ENCODE measurements at places on chromosomes 7 and 10.
A peak's percentile ranks its signal among the peaks of the same experiment; 100 is the strongest.

- H3K4me3 ChIP-seq = no peak overlapping the region
- DNase-seq = no peak
- H3K27ac ChIP-seq = no peak overlapping the region
- H3K27me3 ChIP-seq = peaks cover 4% of the 10 kb centered on the region
Measured at GRCh38 chr10:97805096-97805884, 33.5 kb upstream of the SFRP5 start.

DNA sequence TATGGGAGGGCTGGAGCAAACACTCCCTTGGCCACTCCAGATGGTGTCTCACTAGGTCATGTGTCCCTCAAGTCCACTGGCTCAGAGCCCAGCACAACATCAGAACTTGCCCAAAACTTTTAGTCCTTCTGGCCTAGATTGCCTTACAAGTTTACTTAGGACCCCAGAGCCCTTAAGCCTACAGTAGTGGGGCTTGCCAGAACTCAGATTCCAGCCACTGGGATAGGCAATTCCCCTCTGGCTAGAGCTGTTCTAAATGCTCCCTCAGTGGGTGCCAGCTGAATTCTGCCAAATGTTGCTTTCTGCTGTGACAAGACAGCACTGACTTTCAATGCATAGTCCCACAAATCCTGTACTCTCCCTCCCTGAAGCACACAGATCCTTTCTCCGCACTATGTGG is 331.1 kb downstream of the HTR7 start:
- no peak for DNase-seq
- no peaks in the 10 kb centered on the region for H3K36me3 ChIP-seq
- no peak overlapping the region for H3K27ac ChIP-seq
- H3K4me3 ChIP-seq = no peak overlapping the region

- no peak within 1 kb of the TSS for H3K27ac ChIP-seq
- H3K36me3 ChIP-seq = no peaks in the 10 kb centered on the region
- peaks cover 6% of the 10 kb centered on the region for H3K27me3 ChIP-seq
- no peak within 1 kb of the TSS for H3K4me3 ChIP-seq
- no peaks in the 10 kb centered on the region for H3K4me1 ChIP-seq
Measured at GRCh38 chr7:135728136-135728669, at the start of gene SLC13A4. TSS of gene SLC13A4 (minus strand) at chr7:135728186. CDS start at chr7:135727496, 690 bp downstream.

DNA sequence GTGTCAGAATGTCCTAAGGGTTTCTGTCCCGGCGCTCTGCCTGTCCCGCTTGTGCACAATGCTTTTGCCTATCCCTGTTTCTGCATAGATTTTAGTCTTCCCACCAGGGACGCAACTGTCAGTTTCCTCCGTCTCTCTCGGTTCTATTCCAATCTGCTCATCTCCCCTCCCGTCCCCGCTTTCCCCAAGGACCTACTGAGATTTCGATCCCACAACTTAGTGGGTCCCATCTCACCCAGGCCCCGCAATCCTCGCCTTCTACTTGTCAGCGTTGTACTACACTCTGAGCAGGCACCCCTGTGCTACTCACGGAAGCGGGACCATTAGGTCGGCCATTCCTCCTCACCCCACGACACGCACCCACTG is 519 bp upstream of the ZNF655 start:
- DNase-seq = no peak
- peak overlapping the region; percentile 99 for H3K27ac ChIP-seq
- H3K36me3 ChIP-seq = peaks cover 66% of the 10 kb centered on the region
- peaks cover 54% of the 10 kb centered on the region for H3K4me1 ChIP-seq
- no peaks in the 10 kb centered on the region for H3K27me3 ChIP-seq

DNA sequence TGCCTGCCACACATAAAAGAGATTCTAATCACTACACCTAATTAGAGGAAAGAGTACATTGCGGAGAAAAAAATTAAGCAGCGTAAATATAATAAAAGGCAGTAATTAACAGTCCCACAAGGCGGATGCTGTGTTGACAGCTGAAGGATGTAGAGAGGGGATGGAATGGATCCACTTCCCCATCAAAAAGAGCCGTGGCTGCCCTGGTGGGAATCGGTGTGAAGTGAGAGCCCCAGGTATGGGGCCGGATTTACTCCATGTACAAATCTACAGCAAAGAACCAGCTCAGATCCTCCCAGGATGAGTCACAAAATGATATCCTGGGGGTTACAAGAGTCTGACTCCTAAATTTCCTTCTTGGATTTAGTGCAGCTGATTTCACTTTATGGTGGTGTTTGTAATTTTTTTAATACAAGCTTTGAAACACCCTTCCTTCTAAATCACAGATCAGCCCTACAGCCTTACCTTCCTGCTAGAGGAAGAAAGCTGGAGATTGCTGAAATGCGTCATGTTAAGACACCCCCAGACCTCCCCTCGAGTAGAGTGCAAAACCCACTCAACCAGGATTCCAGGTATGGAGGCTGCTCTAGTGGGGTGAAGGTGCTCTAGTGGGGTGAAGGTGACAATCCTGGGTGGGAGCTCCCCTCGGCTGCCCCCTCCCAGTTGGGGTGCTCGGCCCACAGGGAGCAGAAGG is 398.4 kb downstream of the PLXNA4 start:
- no peaks in the 10 kb centered on the region for H3K36me3 ChIP-seq
- no peaks in the 10 kb centered on the region for H3K4me1 ChIP-seq
- H3K4me3 ChIP-seq = no peak overlapping the region
- no peak overlapping the region for H3K27ac ChIP-seq

GRCh38 chr10:58588673-58589265 is 76.1 kb downstream of the BICC1 start:
- no peak for DNase-seq
- no peak overlapping the region for H3K27ac ChIP-seq
- H3K4me3 ChIP-seq = no peak overlapping the region

- no peak for DNase-seq
- no peaks in the 10 kb centered on the region for H3K4me1 ChIP-seq
- H3K4me3 ChIP-seq = no peak overlapping the region
- H3K27me3 ChIP-seq = peaks cover 4% of the 10 kb centered on the region
Measured at GRCh38 chr7:155565596-155565995, 19.2 kb upstream of the CNPY1 start.

DNA sequence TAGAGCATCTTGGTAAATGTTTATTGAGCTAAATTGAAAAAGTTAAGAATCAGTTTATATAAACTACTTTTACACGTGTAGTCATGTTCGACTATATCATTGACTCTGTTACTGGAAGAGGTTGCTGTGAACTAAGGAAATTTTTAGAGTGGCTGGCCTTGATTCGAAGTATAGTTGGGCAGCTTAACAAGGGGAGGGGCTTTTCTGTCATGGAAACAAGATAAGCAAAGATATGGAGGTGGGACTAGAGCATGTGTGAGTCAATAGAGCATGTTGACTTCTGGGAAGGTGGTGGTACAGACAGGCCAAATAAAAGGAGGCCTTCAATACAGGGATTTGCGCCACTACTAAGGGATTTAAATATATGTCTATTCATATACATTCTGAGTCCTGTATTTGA is 7.6 kb downstream of the ATP5F1C start:
- H3K27me3 ChIP-seq = no peaks in the 10 kb centered on the region
- H3K27ac ChIP-seq = no peak overlapping the region
- DNase-seq = no peak
- no peak overlapping the region for H3K4me3 ChIP-seq

DNA sequence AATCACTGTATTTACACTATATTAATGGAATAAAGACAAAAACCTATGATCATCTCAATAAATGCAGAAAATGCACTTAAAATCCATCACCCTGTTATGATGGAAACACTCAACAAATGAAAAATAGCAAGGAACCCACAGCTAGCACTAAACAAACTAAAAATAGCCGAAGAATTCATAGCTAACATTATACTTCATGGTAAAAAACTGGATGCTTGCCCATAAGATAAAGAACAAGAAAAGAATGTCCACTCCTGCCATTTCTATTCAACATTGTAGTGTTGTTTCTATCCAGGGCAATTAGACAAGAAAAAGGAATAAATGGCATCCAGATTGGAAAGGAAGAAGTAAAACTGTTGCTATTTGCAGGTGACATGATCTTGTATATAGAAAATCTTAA is 142.1 kb downstream of the STK31 start:
- no peak overlapping the region for H3K27ac ChIP-seq
- no peaks in the 10 kb centered on the region for H3K36me3 ChIP-seq
- H3K27me3 ChIP-seq = peaks cover 1% of the 10 kb centered on the region
- H3K4me1 ChIP-seq = no peaks in the 10 kb centered on the region

- H3K4me1 ChIP-seq = peaks cover 45% of the 10 kb centered on the region
- H3K36me3 ChIP-seq = no peaks in the 10 kb centered on the region
- no peaks in the 10 kb centered on the region for H3K27me3 ChIP-seq
Measured at GRCh38 chr7:148919859-148920258, 35.8 kb upstream of the EZH2 start.

DNA sequence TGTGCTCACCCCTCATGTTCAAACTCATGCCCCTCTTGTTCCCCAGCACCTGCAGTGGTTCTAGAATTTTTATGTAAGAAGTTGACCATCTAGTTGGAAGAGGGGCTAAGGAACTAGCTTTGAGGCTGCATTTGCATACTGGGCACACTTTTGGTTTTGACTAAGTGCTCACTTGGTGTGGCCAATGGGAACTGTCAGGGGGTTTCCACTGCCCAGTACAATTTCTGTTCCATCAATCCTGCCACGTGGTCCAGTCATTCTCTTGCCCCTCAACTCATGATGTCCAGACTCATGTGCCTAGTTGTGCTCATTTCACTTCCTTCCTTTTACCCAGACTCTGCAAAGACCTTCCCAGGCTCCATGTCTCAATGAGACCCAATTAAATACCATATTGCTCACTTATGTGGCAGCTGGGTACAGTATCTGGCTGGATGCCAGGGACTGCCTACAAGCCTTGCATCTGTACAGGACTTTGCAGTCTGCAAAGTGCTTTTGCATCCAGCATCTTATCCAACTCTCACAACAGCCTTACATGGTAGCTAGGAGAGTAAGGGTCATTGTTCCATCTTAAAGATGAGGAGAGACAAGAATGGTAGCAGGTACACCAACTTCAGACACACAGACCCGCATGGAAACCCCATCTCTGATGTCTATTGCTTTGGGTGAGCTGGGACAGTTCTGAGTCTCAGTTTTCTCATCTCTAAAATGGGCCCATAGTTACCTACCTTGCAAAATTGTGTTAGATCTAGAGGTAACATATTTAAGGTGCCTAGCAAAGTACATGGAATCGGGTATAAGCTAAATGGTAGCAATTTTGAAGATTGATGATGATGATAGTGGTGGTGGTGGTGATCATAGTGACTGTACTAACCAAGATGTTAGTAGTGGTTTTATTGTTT is 30.1 kb upstream of the KCNMA1 start:
- no peaks in the 10 kb centered on the region for H3K4me1 ChIP-seq
- no peak overlapping the region for H3K27ac ChIP-seq
- no peak overlapping the region for H3K4me3 ChIP-seq
- no peak for DNase-seq

- H3K27ac ChIP-seq = no peak overlapping the region
- H3K36me3 ChIP-seq = no peaks in the 10 kb centered on the region
- H3K4me1 ChIP-seq = peaks cover 9% of the 10 kb centered on the region
- H3K27me3 ChIP-seq = peaks cover 20% of the 10 kb centered on the region
Measured at GRCh38 chr10:1295756-1296480, 239.7 kb downstream of the WDR37 start.

- DNase-seq = no peak
- no peaks in the 10 kb centered on the region for H3K4me1 ChIP-seq
- no peaks in the 10 kb centered on the region for H3K27me3 ChIP-seq
- H3K4me3 ChIP-seq = no peak overlapping the region
Measured at GRCh38 chr7:122166740-122167139, 22.7 kb upstream of the AASS start.

DNA sequence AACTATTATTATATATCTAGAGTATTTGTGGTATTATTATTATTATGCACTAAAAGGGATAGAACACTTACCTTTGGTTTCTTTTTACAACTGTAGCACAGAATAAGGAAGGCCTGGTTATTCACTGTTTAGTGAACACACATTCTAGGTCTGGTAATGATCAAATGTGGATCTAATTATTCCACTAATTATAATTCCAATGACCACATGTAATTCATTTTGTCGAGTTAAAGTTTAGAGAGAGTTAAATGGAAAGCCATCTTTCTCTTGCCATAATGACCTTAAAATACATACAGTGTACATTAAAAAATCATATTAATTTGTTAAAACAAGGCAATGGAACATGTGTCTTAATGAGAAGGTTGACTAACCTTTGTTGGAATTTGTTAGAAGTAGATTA is 147.8 kb downstream of the SEM1 start:
- H3K36me3 ChIP-seq = no peaks in the 10 kb centered on the region
- H3K27ac ChIP-seq = no peak overlapping the region
- H3K4me3 ChIP-seq = no peak overlapping the region
- H3K27me3 ChIP-seq = peaks cover 6% of the 10 kb centered on the region
- no peak for DNase-seq

- no peak overlapping the region for H3K27ac ChIP-seq
- peaks cover 24% of the 10 kb centered on the region for H3K36me3 ChIP-seq
- no peaks in the 10 kb centered on the region for H3K27me3 ChIP-seq
- no peak overlapping the region for H3K4me3 ChIP-seq
- H3K4me1 ChIP-seq = peaks cover 42% of the 10 kb centered on the region
Measured at GRCh38 chr7:77702968-77703472, 6.8 kb downstream of the RSBN1L start.

GRCh38 chr10:37344413-37344812 is 219.0 kb downstream of the ANKRD30A start:
- no peaks in the 10 kb centered on the region for H3K27me3 ChIP-seq
- H3K27ac ChIP-seq = no peak overlapping the region
- no peak for DNase-seq
- no peaks in the 10 kb centered on the region for H3K36me3 ChIP-seq

GRCh38 chr10:4396401-4397283 is 429.4 kb upstream of the AKR1E2 start:
- H3K36me3 ChIP-seq = no peaks in the 10 kb centered on the region
- DNase-seq = no peak
- H3K27ac ChIP-seq = no peak overlapping the region
- no peaks in the 10 kb centered on the region for H3K4me1 ChIP-seq

DNA sequence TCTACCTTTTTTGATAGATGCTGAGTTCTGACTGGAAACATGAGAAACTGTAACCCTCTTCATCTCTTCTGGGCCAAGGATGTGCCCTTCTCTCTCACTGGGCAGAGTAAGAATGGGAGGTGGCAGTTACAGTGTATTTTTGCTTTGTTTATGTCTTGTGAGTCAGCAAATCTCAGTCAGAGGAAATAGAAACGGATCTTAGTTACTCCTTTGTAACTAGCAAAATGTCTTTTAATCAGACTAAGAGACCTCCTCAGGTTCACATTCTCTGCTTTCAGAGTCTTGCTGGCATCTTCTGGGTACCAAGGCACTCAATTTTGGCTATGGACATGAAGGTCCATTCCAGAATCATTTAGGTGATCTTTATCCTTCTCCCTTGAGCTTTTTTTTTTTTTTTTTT is 70.9 kb downstream of the HHEX start:
- H3K27me3 ChIP-seq = peaks cover 12% of the 10 kb centered on the region
- peaks cover 19% of the 10 kb centered on the region for H3K4me1 ChIP-seq
- no peak for DNase-seq
- no peak overlapping the region for H3K27ac ChIP-seq
- no peaks in the 10 kb centered on the region for H3K36me3 ChIP-seq
- no peak overlapping the region for H3K4me3 ChIP-seq

DNA sequence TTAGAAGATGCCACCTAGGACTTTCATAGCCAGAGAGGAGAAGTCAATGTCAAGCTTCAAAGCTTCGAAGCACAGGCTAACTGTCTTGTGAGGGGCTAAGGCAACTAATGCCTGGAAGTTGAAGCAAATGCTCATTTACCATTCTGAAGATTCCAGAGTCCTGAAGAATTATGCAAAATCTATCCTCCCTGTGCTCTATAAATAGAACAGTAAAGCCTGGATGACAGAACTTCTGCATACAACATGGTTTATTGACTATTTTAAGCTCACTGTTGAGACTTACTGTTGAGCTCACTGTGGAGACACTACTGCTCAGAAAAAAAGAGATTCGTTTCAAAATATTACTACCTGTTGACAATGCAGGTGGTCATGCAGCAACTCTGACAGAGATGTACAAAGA is 28.6 kb downstream of the TNS3 start:
- no peak for DNase-seq
- H3K4me3 ChIP-seq = no peak overlapping the region
- no peak overlapping the region for H3K27ac ChIP-seq
- no peaks in the 10 kb centered on the region for H3K27me3 ChIP-seq

Measured in activated CD4-positive, alpha-beta T cell treated with anti-CD3 and anti-CD28 coated beads, Interleukin-2, amount 10 ng/mL, durations not matched to agents 7 days and 5 days (primary cell).